ENCODE measurements at places on chromosomes 5 and 9.

DNA sequence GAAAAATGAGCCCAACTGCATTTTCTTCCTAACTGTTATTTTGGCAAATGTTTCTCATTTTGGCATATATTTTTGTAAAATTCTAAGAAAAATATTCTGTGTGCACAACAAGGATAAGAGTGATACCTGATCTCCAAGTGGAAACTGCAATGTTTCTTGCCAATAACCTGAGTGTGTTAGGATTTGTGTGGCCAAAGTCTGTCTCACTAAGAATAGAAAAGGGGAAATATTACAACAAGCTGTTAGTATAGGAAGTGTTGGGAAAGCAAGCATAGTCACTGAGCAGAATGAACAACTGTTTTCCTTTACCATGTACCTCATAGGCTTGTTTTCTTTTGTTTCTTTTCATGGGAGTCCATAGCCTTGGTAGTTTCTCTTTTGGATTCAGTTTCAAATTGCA lies 624.2 kb downstream of the MTRR start:
- DNase-seq: no peak

- no peak for DNase-seq
Observed at GRCh38 chr9:3868466-3868865, 342.7 kb upstream of the RFX3 start.

DNA sequence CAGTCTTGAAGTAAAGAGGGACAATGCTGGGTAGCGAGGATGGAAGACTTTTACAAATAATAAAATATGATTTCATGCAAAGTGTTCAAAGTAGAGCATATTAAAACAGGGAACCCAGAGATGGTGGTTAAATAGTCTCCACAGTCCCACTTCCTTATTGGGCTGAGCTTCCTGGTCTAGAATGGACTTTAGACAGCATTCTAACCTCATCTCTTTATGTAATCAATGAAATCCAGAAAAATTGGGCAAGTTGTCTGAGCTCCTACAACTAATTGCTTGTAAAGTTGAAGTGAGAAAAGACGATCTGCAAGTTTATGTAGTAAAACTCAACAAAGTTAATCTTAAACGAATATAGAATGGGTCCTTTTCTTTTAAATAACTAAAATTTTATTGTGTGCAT lies 328.9 kb downstream of the PJA2 start:
- no peak for DNase-seq

DNA sequence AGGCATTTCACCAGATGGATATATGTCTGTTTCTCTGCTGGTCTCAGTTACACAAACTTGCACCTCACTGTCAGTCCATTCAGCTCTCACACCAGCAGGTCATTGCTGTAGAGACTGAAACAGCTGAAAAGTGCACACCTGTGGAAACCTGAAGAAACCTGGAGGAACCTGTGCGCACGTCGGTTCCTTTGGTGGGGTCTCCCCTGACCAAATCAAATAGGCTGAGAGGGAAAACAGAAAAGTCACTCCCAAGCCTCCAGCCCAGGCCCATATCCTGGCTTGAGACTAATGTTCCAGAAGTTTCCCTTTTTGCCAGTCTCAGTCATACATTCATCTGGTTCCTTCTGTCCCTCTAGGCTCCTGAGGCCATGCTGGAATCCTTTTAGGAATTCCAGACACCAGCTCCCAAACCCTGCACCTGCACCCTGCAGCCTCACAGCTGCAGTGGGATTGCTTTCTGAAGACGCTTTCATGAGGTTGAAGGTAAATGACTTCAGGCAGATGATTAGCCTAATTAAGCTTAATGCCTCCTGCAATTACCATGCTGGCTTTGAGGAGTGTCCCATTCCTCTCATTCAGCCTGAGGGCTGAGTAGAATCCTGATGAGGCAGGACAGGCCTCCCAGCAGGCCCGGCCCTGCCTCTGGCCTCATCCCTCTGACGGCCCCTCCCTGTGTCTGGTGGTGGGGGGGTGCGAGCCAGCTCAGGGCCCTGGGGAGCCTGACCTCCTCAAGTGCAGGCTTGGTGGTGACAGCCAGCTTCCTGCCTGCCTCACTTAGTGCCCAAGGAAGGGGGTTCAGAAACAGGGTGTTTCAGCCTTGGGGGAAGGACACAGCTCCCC lies 24.3 kb upstream of the CXCL14 start:
- DNase-seq: no peak

- DNase-seq: no peak
Observed at GRCh38 chr5:32531885-32532520, 53.4 kb upstream of the SUB1 start.

DNA sequence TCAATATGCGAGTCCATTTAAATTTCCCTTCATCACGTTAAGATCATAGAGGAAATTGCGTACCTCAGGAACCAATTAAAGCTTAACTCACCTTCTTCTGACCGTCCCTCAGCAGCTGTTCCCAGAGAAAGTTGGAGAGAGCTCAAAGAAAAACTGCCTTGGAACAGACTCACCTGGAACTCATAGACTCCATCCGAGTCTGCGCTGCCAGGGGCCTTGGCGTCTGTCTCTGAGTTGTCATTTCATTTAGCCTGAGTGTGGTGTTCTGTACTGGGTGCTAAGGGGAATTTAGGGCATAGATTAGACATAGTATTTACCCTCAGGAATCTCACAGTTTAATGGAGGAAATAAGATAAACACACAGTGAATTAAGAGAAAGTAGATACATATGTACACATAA lies 892.7 kb downstream of the TLE1 start:
- DNase-seq: no peak

DNA sequence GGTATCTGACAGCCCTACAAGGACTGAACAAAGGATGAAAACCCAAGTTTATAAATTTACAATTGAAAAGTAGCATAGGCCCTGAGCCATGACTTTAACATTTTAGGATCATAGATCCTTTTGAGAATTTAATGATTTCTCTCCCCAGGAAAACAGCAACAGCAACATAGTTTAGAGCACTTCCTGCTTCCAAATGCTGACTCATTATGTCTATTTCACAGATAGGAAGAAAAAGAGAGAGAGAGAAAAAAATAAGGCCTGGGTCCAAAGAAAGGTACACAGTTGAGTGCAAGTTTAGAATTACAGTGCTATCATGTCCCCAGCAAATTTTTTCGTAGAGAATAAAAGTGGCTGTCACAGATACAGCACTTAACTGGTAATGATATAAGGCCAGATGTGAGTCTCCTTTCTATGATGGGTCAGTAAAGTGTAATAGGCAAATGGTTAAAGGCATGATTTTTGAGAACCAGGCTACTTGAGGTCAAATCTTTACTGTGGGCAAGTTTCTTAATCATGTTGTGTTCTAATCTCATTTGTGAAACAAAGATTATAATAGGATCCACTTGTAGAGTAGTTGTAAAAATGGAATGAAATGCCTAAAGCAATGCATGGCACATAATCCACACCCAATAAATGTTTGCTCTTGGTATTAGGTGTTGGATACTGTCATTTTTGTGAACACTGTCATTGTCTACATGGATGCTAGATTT lies 12.3 kb upstream of the PPP2R2B start:
- DNase-seq: no peak

DNA sequence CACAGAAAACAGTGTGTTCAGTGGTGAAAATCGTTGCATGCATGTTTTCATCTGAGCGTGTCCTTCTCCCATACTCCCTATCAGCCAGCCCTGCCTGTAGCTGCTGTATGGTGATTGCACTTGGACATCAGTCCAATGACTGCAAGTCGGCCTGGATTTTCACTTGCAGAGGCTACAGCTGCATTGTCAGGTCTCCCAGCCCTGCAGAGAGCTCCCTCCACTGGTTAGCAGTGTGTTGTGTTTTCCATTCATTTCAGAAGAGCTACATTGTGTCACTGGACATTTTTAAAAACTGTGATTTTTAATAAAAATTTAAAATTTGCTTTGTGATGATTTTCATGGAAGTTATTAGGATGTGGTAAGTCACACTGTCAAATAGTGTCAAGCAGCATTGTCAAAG lies 96.6 kb downstream of the SYK start:
- DNase-seq: no peak

- no peak for DNase-seq
Observed at GRCh38 chr5:104146652-104147051, 584.1 kb upstream of the NUDT12 start.

GRCh38 chr9:79663878-79664277 lies 92.1 kb downstream of the TLE4 start:
- no peak for DNase-seq

DNA sequence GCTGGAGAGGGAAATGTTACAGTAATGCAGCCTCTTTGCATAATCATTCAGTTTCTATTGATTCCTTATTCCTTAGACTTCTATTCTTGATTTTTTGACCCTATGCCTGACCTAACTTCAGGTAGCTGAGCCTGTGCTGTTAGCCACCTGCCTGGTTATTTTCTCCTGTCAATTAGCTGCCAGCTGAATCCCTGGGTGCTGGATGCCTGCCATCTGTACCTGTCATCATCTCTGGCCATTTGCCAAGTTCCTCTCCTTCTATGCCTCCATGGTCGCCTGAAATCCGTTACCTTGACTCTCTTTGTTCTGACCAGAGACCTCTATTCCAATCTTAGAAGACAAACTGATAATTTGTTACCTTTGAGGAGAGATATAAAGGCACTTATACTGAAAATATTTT lies 178.3 kb downstream of the CAVIN4 start:
- no peak for DNase-seq

DNA sequence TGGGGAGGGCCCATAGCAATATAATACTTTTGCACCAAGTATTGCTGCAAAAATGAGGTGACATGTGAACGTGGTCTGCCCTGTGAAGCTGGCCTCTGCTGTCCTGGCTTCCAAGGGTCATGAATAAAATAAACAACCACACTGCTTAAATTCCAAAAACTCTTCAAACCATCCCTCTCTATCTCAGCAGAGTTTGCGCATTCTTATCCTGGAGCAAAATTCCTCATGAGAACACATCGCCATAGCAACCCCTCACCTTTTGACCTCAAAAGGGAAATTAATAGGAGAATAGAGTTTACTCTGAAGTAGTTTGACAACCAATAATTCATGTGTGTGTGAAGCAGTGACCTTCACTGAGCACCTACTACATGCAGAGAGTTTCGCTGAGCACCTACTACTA lies 342.9 kb downstream of the SPOCK1 start:
- no peak for DNase-seq

DNA sequence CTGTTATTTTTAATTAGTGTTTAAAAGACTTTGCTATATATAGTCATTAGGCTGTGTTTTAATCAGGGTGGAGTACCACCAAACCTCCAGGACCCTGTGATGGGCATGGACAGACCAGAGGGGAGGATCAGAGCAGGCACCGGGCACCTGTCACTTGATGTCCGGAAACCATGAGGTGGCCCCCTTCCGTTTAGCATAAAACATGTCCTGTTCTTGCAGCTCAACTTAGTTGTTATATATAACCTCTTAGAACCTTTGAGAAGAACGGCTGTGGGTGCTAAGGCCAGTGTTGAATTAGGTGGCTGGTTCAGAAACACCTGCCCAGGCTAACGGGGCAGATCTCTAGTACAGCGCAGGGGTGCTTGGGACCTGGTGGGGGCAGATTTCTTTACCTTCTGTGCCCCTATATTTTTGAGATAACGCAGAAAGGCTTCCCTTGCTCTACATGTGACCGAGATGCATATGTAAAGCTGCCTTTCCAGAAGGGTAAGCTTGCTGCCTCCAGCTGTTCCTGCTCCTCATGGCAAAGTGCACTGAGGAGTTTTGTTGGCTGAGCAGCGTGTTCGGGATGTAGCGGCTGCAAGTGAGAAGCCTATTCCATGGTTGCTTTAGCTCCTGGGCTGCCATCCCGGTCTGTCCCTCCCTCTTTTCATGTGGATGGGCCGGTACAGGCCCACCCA lies 255.5 kb downstream of the FANCC start:
- DNase-seq: no peak

DNA sequence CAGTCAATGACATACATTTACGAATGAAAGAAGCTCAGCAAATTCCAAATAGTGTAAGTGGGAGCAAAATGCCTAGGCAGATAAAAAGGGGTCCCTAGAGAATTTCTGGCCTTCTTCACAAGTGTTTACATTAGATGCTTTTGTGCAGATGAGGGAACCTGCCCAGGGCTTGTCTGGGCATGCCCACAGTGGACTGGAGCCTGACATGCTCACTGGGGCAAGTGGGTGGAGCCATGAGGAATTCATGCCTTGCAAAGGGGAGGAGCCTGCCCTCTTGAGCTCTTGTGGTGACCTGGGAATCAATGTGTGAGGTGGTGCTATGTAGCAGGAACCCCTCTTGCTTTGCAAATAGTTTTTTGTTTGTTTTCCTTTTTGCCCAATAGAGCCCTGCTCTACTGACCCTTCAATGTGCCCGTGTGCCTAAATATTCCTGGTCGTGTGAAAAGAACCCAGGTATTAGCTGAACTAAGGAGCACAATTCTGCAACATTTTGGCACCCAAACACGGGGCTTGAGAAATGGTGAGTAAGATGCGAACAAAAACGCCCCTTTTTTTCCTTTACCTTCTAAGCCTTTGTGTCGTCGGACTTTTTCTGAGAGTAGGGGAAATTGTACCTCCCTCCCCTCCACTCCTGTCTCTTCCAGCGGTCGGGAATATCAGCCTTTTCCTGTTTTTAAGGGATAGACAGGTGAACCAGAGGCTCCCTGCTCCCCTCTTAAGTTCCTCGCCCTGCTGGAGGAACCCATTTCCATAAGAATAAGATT lies 433.8 kb upstream of the CDH9 start:
- no peak for DNase-seq

DNA sequence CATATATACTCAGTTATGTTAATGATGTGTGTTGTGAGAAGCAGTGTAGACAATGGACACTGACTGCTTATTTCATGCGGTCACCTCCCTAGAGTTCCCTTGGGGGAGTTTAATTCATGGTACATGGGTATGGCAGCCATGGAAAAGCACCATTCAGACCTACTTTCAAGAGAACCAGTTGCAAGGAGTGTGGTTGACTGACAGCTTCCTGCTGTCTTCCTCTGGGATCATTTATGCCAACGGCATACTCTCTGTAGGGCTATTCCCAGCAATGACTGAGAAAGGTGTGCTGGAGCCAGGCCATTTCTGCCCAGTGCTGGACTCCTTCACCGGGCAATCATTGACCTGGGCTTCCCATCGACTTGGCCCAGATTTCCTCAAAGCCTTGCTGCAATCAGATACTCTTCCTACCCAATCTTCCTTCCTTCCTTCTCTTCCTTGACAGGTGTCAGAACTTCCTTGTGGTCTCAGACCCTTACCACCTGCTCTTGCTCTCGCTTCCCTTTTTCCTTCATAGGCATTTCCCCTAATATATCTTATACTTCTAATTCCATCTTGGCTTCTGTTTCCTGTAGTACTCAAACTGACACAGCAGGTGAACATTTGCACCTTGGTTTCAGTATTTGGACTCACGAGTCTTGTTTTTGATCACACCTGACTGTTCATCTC lies 3.4 kb upstream of the CLINT1 start:
- no peak for DNase-seq

GRCh38 chr9:82722561-82722960 lies 340.4 kb downstream of the RASEF start:
- DNase-seq: no peak

GRCh38 chr9:134682026-134682425 lies 40.4 kb downstream of the COL5A1 start:
- no peak for DNase-seq

- DNase-seq: no peak
Observed at GRCh38 chr9:71743217-71743705, 25.1 kb downstream of the CEMIP2 start.

GRCh38 chr5:38414348-38414747 lies 142.1 kb downstream of the LIFR start:
- no peak for DNase-seq

Data from AG09319 (cell line).